ENCODE measurements at places on chromosomes 7 and 10. TPM values are rescaled to one million over a fixed set of nuclear protein-coding genes. Genes with fewer than 3 reads are reported as not detected.

Gene MMP21
- total RNA-seq: not detected

Gene AGAP5
- total RNA-seq: 4.9 TPM

Gene CALN1
- total RNA-seq: not detected

Gene AGR2
- 870 TPM for total RNA-seq

Gene WDR86
- total RNA-seq: 13.7 TPM

Gene NUTM2E
- total RNA-seq: 0.11 TPM

Measured in placental epithelial cell (primary cell).